ENCODE measurements at places on chromosomes 12 and 14. TPM values are rescaled to one million over a fixed set of nuclear protein-coding genes. Genes with fewer than 3 reads are reported as not detected.

The GPR65 gene
- 22.9 TPM for total RNA-seq

The CEBPE gene
- 0.25 TPM for total RNA-seq

The APOF gene
- total RNA-seq: not detected

The DDX11 gene
- 131 TPM for total RNA-seq

The OR4E2 gene
- total RNA-seq: not detected

The MUCL1 gene
- total RNA-seq: not detected

The STAT6 gene
- 127 TPM for total RNA-seq

The ACOT6 gene
- not detected for total RNA-seq

The DAO gene
- total RNA-seq: not detected

The DENND5B gene
- total RNA-seq: 0.35 TPM

The ISM2 gene
- total RNA-seq: not detected

The LBHD2 gene
- total RNA-seq: not detected

Data from activated CD4-positive, alpha-beta memory T cell treated with anti-CD3 and anti-CD28 coated beads, Interleukin-2, amount 10 ng/mL, durations not matched to agents 7 days and 5 days (primary cell).